Articular chondrocyte of knee joint (primary cell): ENCODE measurements at places on chromosomes 7 and 10. TPM values are rescaled to one million over a fixed set of nuclear protein-coding genes. Genes with fewer than 3 reads are reported as not detected.

Gene GIMAP2
- 6.1 and 9.9 TPM in 2 replicates for total RNA-seq

Gene CLRN3
- total RNA-seq = not detected in 2 replicates

Gene MINDY4
- total RNA-seq = 5.7 and 8.4 TPM in 2 replicates

Gene ANKRD2
- 0.86 and 1.0 TPM in 2 replicates for total RNA-seq

Gene TSPAN33
- 0.39 and 0.43 TPM in 2 replicates for total RNA-seq

Gene DOCK4
- total RNA-seq = 23.9 and 32.6 TPM in 2 replicates

Gene VAX1
- not detected in 2 replicates for total RNA-seq

Gene ZNF679
- total RNA-seq = not detected in 2 replicates

Gene NAMPT
- 147 and 165 TPM in 2 replicates for total RNA-seq

Gene FOXI2
- not detected in 2 replicates for total RNA-seq

Gene AOAH
- 0.43 TPM in 1 of 2 replicates, not detected in the other for total RNA-seq

Gene ELAPOR2
- 4.7 and 10.5 TPM in 2 replicates for total RNA-seq

Gene ACSM6
- total RNA-seq = not detected in 2 replicates

Gene POLR2J2
- 5.0 and 7.5 TPM in 2 replicates for total RNA-seq

Gene CXCL12
- 17.7 and 69.9 TPM in 2 replicates for total RNA-seq

Gene CUEDC2
- 48.1 and 51.6 TPM in 2 replicates for total RNA-seq

Gene SEMA3E
- 4.2 and 4.3 TPM in 2 replicates for total RNA-seq

Gene COL13A1
- total RNA-seq = 0.43 TPM in 1 of 2 replicates, not detected in the other

Gene TAS2R41
- not detected in 2 replicates for total RNA-seq

Gene CPN1
- total RNA-seq = not detected in 2 replicates

Gene SLC16A12
- total RNA-seq = not detected in 2 replicates

Gene SPDYE2B
- total RNA-seq = not detected in 2 replicates

Gene POM121
- total RNA-seq = 6.4 and 7.2 TPM in 2 replicates

Gene FLNC
- 18.4 and 30.6 TPM in 2 replicates for total RNA-seq

Gene LAMB1
- total RNA-seq = 162 and 222 TPM in 2 replicates

Gene MACC1
- 0.13 and 0.22 TPM in 2 replicates for total RNA-seq

Gene LRRC17
- 1.4 and 1.6 TPM in 2 replicates for total RNA-seq

Gene PILRA
- total RNA-seq = 0.65 TPM in 1 of 2 replicates, not detected in the other

Gene FAM25C
- total RNA-seq = not detected in 2 replicates

Gene SSC4D
- total RNA-seq = 0.65 and 0.97 TPM in 2 replicates

Gene LIPK
- not detected in 2 replicates for total RNA-seq

Gene CPXM2
- total RNA-seq = 52.1 and 71.0 TPM in 2 replicates

Gene TFEC
- 0.32 TPM in 1 of 2 replicates, not detected in the other for total RNA-seq

Gene PWWP2B
- total RNA-seq = 7.7 and 8.1 TPM in 2 replicates

Gene AMPH
- total RNA-seq = 4.3 and 5.4 TPM in 2 replicates

Gene VWDE
- 0.11 TPM in 1 of 2 replicates, not detected in the other for total RNA-seq

Gene RET
- 0.32 and 0.65 TPM in 2 replicates for total RNA-seq

Gene CTAGE4
- 1.0 and 2.7 TPM in 2 replicates for total RNA-seq

Gene RTKN2
- total RNA-seq = 2.1 and 2.6 TPM in 2 replicates

Gene RRP12
- 14.0 and 15.2 TPM in 2 replicates for total RNA-seq

Gene CCZ1
- 66.6 and 123 TPM in 2 replicates for total RNA-seq

Gene VPS37D
- 2.7 and 4.3 TPM in 2 replicates for total RNA-seq

Gene ITPRID1
- not detected in 2 replicates for total RNA-seq

Gene UCMA
- total RNA-seq = not detected in 2 replicates

Gene GIMAP6
- total RNA-seq = 0.11 TPM in 1 of 2 replicates, not detected in the other

Gene TRIL
- total RNA-seq = 0.13 and 0.22 TPM in 2 replicates

Gene ZNF282
- total RNA-seq = 16.1 and 19.6 TPM in 2 replicates

Gene KMT2C
- 44.9 and 46.8 TPM in 2 replicates for total RNA-seq

Gene PON3
- total RNA-seq = 1.6 and 2.6 TPM in 2 replicates

Gene CPEB3
- total RNA-seq = 2.4 and 2.9 TPM in 2 replicates

Gene DLG5
- total RNA-seq = 40.9 and 48.3 TPM in 2 replicates

Gene CFAP46
- 1.1 and 1.4 TPM in 2 replicates for total RNA-seq

Gene HERPUD2
- total RNA-seq = 27.8 and 29.7 TPM in 2 replicates

Gene SEC23IP
- 39.7 and 41.0 TPM in 2 replicates for total RNA-seq

Gene ZNF804B
- not detected in 2 replicates for total RNA-seq

Gene FBXL13
- total RNA-seq = 1.6 and 1.8 TPM in 2 replicates

Gene NRF1
- total RNA-seq = 11.6 and 14.4 TPM in 2 replicates

Gene BICC1
- 204 and 209 TPM in 2 replicates for total RNA-seq
